ENCODE measurements at places on chromosomes 12 and 14.
A peak's percentile ranks its signal among the peaks of the same experiment; 100 is the strongest.

DNA sequence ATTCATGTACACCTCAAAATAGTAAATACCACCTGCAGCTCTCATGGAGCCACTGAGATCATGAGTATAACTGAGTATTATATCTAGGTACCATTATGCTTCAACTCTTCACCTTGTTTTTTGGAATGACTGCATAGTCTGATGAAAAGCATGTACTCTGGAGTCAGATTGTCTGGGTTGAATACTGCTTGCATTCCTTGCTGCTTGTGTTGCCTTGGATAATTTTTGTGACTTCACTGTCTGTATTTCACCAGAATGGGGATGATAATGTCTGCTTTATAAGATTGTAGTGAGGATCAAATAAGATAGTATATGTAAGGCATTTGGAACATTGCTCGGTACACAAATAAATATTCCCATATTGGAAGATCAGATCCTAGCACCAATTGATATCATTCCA, 54.2 kb downstream of the SUSD6 start:
- peak; percentile 28 for DNase-seq

DNA sequence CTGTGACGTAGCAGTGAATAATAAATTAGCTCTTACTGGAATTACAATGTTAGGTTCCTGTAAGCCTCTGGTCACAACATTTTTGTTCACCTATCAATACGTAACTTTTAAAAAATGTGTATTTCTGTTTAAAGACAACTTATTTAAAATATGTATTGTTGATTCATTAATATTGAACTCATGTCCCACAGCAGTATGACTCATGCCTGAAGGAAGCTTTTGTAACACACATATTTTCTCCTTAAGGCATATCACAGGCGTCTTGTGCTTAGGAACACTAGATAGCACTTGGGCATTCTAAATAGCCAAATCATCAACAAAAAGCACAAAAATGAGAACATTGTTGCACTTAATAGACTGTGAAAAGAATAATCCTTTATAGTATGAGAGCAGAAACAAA, 92.5 kb downstream of the GPHN start:
- no peak for DNase-seq

DNA sequence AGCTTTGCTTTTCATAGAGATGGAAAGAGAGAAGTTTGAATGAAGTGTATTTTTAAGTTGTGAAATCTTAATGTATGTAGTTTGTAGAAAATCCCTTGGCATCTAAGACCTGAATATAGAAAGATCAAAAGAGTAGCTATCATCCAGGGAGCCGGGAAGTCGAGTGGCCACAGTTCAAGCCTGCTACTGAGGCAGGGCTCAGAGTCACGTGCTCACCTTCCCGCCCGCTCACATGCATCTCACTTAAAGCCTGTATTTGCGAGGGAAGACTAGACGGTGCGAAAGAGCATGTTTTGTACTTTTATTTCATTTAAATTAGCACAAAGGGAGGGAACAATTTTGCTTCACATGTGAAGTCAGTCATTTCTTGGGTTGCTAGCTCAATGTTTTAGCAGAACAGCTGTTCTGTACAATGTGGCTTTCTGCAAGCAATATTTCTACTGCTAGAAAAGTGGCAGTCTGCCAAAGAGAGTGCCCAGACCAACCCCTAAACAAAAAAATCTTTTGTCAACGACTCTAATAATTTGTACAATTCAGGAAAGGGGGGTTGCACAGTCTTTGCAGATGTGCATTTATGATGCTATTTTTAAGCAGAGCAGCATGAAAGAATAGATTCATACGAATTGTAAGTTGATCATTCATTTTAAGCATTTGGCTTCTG, 290.7 kb downstream of the NPAS3 start:
- DNase-seq, result no peak

GRCh38 chr14:89014569-89014850, 190.1 kb downstream of the TTC8 start:
- DNase-seq, result no peak

DNA sequence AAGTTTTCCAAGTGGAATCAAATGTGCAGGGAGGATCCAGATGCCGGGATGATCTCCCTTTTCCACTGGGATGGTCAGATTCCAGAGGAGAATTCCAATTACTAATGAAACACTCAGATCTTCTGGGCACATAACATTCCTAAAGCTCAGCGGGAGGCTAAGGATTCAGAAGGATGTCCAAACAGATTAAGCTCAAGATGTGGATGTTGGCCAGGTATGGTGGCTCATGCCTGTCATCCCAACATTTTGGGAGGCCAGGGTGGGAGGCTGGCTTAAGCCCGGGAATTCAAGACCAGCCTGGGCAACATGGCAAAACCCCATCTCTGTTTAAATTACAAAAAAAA, 62.0 kb upstream of the PNMA1 start:
- DNase-seq, result peak; percentile 75

GRCh38 chr12:131347732-131348131, 363.2 kb upstream of the SFSWAP start:
- no peak for DNase-seq

Measured in AG08395 (cell line).